Lung microvascular endothelial cell (primary cell): ENCODE measurements at places on chromosomes 4 and X. TPM values are rescaled to one million over a fixed set of nuclear protein-coding genes. Genes with fewer than 3 reads are reported as not detected.
A peak's percentile ranks its signal among the peaks of the same experiment; 100 is the strongest.

GRCh38 chrX:37746218-37746941 is 33.5 kb upstream of the CYBB start:
- DNase-seq: no peak

DNA sequence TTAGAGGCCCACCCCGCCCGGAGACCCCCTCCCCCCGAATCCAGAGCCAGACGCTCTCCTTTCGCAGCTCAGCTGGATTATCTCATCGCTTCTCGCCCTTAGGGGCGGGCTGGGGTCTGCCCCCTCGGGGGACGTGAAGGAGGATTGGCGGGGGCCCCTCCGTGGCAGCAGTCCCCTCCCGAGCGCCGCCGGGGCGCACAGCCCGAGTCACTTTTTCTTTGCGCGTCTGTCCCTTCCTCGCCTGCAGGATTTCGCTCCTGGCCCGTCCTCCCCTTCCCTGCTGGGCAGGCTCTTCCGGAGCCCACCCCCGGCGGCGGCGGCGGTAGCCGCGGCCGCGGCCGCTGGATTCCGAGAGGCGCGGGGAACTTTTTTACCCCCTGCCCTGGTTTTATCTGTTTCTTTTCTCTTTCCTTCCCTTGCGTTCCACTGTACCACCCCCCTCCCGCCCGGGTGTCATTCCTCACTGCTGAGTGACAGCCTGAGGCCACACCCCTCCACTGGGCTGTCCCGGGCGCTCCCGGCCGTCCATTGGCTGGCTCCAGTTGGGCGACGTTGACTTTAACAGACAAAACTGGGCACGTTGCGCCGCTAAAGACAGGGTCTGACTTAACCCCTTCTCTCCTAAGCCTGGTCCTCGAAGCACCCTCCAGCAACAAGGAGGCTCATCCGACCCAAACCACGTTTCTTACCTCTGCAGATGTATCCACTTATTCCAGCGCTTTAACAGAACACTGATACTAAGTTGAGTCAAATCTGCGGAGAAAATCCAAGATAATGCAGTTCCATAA is 492 bp upstream of the NKX3-2 start:
- DNase-seq: peak; percentile 62

DNA sequence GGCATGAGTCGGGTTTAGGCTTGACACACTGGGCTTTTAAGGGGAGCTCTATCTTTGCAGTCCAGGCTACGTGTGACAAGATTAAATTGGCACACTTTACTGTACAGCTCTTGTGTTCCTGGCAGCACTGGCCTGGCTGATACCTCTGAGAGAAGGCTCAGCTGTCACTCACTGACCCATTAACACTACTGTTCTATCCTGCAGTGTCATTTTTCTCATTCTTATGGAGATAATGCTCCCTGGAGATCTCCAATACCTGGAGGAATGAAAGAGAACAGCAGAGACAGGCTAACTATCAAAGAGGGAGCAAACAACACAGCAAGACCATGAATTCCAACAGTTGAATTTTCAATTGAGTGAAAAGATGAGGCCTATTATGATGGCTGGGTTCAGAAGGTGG is 1.7 kb upstream of the PDHA2 start:
- no peak for DNase-seq

- DNase-seq: peak; percentile 38
Observed at GRCh38 chrX:152632445-152633097, 5.1 kb upstream of the GABRQ start.

GRCh38 chrX:108132876-108133275 is 41.3 kb downstream of the ATG4A start:
- DNase-seq: no peak

The BEND2 gene
- not detected in 2 replicates for total RNA-seq

The SPP1 gene
- total RNA-seq: not detected in 2 replicates

The BCORL1 gene
- total RNA-seq: 1.7 and 2.0 TPM in 2 replicates

The ITGB1BP2 gene
- 0.22 and 0.40 TPM in 2 replicates for total RNA-seq

The F8A2 gene
- not detected in 2 replicates for total RNA-seq
